ENCODE measurements at places on chromosomes 7 and 10.

- DNase-seq = no peak
These were observed 50.0 kb downstream of the CALD1 start for GRCh38 chr7:134829380-134829986.

DNA sequence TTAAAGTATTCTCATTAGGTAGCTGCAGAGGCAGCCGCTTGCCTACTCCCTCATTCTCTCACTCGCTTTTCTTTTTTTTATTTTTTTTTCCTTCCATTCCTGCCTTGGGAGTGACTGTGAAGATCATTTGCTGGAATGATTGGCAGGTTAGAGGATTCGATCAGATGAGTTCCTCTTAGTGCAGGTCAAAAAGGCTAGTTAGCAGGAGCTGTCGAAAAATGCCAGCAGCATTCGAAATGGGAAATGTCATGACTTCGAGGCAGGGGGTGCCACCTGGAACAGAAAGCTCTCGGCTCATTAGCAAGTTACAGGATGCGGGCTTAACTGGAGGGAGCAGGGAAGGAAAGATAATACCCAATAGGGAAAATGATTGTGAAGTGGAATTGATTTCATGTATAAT is 137.5 kb upstream of the FZD1 start:
- no peak for DNase-seq

DNA sequence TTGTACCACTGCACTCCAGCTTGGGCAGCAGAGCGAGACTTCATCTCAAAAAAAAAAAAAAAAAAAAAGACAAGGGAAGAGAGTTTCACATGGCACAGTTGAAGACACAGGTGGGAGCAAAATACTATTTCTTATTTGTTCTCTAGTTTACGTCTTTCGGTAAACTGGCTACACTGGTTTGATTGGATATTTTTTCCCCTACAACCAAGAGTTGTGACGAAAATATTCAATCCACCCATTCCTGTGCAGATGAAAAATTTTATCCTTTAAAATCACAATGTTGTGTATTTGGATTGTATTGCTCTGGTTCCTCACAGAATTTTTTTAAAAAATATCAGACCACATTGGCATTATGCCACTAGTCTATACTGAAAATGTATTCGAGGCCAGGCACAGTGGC is 14.5 kb upstream of the ABCC2 start:
- no peak for DNase-seq

- no peak for DNase-seq
These were observed 139.8 kb upstream of the TNS3 start for GRCh38 chr7:47721670-47722069.

DNA sequence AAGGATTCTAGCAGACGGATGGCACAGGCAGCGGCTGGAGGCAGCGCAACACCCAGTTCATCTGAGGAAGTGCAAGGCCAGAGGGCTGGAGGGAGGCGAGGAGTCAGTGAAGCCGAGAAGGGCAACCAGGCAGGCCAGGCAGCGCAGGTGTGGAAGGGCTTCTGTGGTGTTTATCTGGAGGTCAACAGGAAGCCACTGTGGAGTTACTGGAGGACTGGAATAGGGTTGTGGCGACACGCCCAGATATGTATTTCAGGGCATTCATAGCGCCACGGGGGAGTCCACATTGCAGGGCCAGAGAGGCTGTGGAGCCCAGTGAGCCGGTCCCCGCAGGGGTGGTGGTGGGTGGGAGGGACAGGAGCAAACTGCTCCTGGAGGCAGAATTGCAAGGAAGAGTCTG is 150.6 kb downstream of the CDH23 start:
- no peak for DNase-seq

DNA sequence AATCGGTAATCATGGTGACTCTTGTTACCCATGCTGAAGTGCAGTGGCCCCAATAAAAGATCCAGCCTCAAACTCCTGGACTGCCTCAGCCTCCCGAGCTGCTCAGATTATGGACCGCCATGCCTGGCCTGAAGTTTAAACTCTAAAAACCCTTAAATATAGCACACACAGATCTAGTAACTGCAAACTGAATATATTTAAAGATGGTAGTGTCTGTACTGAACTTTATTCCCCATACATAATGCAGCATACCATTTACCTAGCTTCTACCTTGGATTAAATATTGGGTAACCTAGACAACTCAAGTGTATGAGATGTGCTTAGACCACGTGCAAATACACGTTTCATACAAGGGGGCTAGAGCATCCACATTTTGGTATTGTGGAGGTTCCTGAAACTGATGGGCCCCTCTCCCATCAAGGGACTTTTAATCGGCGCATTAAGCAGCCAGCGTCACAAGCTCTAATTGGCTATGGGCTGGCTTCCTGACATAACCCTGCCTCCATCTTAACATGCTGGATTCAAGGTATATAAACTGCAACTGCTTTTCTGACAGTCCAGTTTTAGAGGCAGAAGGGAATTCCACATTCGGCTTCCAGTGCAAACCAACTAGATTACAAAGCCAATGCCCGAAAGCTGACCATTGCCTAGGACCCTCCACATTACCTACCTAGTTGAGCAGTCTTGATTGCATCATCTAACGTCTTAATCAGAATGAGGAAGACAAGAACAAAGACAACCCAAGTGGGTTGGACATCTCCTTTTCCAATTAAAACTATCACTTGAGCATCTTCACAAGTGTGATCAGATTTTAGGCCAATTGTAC is 13.0 kb downstream of the HNRNPA2B1 start:
- DNase-seq = peak; percentile 37

- peak; percentile 72 for DNase-seq
These were observed at the start of gene BAG3 for GRCh38 chr10:119650692-119651513. TSS of gene BAG3 (plus strand) at chr10:119651380. CDS start at chr10:119651676, 296 bp downstream.

- no peak for DNase-seq
These were observed 573.0 kb upstream of the IGFBP3 start for GRCh38 chr7:46494028-46494427.

GRCh38 chr10:102963756-102964025 is 45.6 kb downstream of the CNNM2 start:
- DNase-seq = no peak

DNA sequence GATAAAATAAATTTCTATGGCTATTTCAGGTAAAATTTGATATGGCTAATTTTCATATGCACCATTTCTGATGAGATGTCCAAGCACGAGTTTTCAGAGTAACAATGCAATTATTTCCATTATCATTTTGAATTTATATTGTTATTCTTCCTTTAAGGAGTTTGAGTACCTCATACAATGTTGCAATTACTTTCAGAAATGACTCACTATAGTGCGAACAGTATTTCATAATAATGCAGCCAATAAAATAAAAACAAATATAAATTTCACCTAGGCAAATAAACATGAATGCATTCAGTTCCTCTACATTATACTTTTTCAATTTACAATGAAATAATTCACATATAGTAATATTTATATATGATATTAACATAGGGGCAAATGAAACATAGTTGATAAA is 78.8 kb upstream of the LRRN3 start:
- DNase-seq = no peak

- no peak for DNase-seq
These were observed 319.2 kb downstream of the ADARB2 start for GRCh38 chr10:1418031-1418550.

DNA sequence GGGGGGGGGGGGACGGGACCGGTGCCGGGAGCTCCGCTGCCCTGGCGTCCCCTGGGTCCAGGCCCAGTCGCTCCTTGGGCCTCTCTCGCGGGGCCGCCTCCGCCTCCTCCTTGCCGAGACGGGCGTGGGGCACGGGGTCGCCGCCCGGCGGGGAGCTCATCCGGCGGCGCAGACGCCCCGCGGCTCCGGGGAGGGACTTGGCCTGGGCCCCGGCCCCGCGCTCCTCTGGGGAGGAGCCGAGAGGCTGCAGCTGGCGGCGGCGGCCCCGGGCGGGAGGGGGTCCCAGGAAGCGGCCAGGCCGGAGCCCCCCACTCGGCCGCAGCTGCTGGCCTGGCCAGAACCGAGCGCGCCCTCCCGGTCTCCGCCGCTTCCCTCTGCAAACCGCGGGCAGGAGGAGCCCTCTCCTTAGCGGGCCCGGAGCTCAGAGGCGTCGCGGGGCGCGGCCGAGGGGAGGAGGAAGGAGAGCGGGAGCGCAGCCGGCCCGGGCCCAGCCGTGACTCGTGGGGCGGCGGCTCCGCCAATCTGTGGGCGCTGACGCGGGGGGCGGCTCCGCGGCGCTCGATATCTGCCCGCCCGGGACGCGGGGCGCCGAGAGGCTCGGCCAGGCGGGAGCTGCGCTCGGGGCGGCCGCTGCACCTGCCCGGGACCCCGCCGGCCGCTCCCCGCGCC is at the start of gene FAM20C:
TSS of gene FAM20C (plus strand) at position 591 of the 669 bp plus-strand sequence. CDS start 629 bp downstream, outside the sequence.
- no peak for DNase-seq

GRCh38 chr10:129962031-129962871 is 1.8 kb downstream of the EBF3 start:
- no peak for DNase-seq

GRCh38 chr10:122467701-122468100 is 6.3 kb downstream of the HTRA1 start:
- DNase-seq = no peak

- DNase-seq = no peak
These were observed 21.8 kb downstream of the VIM start for GRCh38 chr10:17249820-17250219.

DNA sequence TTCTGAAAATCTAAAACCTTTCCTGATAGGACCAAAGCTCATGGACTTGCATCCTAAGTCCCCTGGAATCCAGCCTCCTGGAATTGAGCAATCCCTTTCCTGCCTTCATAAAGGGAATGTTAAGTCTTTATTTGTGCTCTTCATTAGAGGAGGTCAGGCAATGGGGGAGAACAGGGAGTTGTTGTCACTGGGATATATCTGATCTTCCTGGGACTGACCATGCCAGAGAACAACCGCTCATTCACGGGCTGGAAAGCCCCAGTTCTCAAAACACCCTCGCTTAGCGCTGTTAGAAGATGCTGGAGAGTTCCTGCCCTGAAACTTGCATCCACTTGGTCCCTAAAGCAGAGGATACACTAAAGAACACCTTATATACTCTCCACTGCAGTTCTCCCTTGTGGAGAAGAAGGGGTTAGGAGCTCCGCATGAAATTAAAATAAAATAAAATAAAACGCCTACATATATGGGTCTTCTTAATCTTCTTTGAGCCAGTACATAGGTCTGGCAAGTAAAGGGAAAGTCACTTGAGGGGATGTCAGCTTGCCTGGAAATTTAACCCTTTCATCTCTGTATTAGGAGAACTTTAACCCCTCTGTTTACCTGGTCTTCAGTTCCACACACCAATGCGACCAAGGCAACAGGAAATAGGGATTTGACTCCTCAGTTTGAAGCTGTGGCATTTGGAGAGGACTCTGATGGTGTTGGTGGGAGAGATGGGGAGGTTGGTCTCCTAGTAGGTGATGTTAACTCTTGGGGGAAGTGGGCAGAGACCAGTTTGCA is 1.2 kb downstream of the SORCS1 start:
- DNase-seq = no peak

GRCh38 chr10:18100669-18101068 is 39.6 kb upstream of the CACNB2 start:
- no peak for DNase-seq

GRCh38 chr10:124162136-124162535 is 68.7 kb upstream of the CHST15 start:
- DNase-seq = no peak

- DNase-seq = no peak
These were observed 129.9 kb upstream of the LYZL2 start for GRCh38 chr10:30759423-30759822.

DNA sequence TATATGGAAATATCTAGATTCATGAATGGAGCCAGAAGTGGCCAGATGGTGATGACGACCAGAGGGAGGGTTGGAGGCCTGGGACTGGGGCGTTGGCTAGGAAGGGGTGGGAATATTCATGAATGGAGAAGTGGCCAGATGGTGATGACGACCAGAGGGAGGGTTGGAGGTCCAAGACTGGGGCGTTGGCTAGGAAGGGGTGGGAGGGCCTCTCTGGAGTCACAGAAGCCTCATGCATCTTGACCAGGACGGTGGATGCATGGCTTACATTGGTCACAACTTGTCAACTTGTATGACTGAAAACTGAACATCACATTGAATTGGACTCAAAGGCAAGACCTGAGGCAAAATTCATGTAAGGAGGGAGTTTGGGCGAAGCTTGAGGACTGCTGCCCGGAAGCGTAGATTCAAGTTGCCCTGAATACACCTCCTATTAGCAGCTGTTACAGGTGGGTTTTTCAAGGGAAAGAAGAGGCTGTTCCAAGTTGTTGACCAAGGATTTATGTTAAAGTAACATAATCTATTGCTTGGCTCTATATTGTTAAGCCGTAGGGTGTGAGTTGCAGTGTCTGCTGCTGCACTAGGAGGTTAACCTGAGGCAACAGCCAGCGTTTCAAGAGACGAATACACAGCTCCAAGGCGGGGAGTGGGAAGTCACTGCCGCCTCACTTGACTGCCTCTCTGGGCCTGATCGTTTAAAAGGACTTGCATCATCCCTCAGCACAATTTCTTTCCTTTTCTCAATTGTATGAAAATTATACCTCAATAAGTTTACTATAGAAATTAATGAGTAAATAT is 55.1 kb upstream of the FAM20C start:
- no peak for DNase-seq

- peak; percentile 54 for DNase-seq
These were observed 89.4 kb downstream of the SH3PXD2A start for GRCh38 chr10:103765981-103766380.

- DNase-seq = no peak
These were observed 390.3 kb downstream of the GRID1 start for GRCh38 chr10:85976267-85976793.

DNA sequence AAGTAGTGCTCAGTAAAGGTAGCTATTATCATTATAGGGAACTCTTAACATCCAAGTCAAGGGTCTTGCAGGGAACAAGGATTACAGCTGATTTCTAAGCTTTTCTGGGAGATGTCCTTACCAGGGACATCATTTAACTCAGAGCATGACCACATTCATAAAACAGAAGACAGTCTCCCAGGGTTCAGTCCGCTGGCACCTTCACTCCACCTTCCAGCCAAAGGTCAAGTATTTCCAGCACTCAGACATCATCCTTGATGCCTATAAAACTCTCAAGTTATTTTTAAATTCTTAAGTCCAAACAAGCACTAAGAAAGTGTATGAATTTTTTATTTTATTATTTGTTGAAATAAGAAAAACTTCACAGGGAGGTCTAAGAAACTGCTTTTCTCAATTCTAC is 119.7 kb upstream of the KMT2E start:
- no peak for DNase-seq

DNA sequence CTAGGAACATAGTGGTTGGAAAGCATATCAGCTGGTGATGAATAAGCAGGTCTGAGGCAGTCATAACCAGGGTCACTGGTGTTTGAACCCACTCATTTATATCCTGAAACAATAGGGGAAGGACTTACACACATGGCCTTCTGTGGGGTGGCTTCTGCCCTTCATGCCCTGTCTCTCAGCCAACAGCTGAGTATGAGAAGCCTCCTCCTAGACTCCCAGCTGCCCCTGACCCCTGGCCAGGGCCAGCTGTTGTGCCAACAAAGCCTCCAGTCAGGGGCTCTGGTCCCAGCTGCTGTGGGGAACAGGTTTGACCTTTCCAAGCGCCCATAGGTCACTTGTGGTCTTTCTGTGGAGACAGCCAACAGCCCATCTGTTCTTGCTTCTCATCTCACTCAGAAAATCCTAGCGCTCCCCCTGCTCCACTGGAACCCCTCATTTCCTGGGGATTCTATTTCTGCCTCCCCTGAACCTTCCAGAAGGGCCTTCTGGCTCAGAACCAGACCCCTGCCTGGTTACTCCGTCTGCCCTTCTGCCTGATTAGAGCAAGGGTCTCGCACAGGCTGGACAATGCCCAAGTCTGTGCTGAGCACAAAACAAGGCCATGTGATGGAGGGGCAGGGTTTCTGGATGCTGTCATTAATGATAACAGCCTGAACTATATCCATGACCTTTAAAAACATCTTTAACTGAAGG is 9.7 kb upstream of the PURB start:
- DNase-seq = no peak

GRCh38 chr10:132523561-132524442 is 13.8 kb upstream of the INPP5A start:
- no peak for DNase-seq

All from NCI-H510A treated with DMSO at 0.1 percent for 48 hours (cell line).